ENCODE measurements at places on chromosomes 3 and 15. TPM values are rescaled to one million over a fixed set of nuclear protein-coding genes. Genes with fewer than 3 reads are reported as not detected.

GRCh38 chr3:197525706-197526105 is 30.1 kb downstream of the BDH1 start:
- no peaks in the 10 kb centered on the region for H3K27me3 ChIP-seq
- no peak overlapping the region for H3K4me3 ChIP-seq
- H3K36me3 ChIP-seq, result peaks cover 81% of the 10 kb centered on the region
- H3K27ac ChIP-seq, result no peak overlapping the region

GRCh38 chr3:170809975-170810357 is 60.0 kb downstream of the RPL22L1 start:
- H3K27ac ChIP-seq, result no peak overlapping the region
- H3K4me3 ChIP-seq, result no peak overlapping the region
- H3K4me1 ChIP-seq, result no peaks in the 10 kb centered on the region

GRCh38 chr3:130816561-130817445 is 70.2 kb upstream of the PIK3R4 start:
- no peak overlapping the region for H3K27ac ChIP-seq
- no peak for DNase-seq
- peaks cover 13% of the 10 kb centered on the region for H3K4me1 ChIP-seq
- no peaks in the 10 kb centered on the region for H3K36me3 ChIP-seq

The STARD5 gene
- polyA plus RNA-seq, result 2.5 TPM

Data from CD14-positive monocyte (primary cell).